T-helper 2 cell (primary cell): ENCODE measurements at places on chromosomes 3 and 15.
A peak's percentile ranks its signal among the peaks of the same experiment; 100 is the strongest.

DNA sequence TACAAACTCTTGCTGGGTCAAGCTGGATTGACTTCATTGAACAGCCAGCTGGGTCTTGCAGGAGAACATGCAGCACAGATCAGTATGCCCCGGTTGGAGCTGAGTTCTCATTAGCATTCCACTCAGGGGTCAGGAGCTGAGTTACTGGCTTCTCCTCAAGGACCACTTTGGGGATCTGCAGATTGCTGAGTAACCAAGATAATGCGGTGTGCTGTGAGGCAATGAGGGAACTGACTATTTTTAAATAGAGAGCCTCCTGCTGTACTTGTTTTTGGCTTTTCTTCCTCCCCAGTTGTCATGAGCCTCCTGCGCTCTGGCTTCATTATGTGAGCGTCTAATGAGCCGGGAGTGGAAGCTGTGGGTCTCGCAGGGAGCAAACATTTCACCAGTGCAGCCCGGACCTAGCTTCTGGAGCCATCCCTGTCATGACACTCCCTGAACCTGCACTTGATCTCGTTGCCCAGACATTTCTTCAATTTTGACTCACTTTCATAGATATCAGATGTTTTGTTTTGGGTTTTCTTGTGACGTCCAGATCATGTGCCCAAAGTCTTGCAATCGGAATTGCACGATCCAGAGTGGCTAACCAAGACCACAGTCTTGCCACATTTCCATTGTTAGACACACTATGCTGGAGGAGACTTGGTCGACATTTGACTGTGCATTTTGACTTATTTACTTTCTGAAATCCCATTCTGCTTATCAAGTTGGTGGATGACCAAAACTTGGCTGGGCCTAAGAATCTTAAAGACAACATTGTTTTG lies 327.2 kb downstream of the LRTM1 start:
- no peak for DNase-seq

DNA sequence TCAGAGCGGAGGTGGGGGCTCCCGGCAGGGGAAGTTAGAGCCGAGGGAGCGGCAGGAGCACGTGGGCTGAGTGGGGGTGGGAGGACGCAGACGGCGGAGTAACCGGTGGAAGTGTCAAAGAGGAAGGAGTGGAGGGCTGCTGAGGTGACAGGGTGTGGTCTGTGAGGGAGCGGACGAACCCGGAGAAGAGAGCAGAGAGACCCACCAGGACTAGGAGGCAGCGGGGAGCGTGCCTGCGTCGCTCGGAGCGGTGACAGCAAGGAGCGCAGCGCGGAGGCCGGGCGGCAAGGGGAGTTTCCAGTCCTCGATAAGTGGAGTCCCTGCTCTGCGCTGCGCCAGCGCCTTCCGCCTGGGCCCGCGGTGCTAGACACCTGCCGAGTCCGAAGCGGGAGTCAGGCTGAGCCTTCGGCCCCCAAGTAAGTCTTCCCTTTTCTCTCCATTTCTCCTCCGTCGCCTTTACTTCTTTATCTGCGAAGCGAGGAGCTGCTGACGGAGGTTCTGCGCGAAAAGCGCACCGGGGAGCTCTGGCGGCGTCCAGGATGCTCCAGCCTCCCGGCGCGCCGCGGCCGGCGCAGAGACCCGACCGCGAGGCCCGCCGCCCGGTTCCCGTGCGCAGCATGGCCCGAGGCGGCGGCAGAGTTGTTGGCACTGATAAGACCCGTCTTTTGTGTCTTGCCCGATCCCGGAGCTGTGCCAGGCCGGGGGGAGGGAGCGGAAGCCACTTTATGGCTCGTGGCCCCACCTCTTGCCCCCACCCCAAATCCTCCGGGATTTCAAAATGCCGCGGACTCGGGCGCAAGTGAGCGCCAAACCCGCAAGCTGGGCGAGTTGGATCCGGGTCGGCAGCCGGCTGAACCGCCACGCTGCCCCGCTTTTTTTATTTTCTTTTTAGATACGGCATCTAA lies 533.0 kb upstream of the SEMA6D start:
- DNase-seq = no peak

DNA sequence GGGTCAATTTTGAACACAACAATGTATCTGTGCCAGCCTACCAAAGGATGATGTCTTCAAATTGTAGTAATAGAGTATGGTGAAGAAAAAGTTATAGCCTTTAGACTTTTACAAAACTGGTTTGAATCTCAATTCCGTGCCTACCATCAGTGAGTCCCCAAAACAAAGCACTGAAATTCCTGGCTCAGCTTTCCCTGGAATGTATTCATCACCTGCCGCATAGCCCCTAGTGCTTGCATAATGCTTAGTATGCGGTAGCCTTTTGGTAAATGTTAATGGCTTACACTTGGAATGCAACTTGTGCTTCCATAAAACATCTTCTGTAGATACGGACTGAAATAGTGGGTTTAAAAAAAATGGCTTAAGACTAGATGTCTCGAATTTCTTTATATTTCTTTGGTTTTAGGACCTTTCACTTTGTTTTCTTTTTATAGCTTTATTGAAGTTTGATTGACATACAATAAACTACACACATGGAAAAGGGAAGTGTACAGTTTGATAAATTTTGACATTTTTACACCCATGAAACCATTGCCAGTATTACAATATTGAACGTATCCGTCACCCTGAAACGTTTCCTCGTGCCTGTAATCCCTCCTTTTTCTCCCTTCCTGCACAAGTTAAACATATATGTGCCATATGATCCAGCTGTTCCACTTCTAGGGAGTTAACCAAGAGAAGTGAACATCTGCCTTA lies 12.1 kb downstream of the SACM1L start:
- DNase-seq = no peak

DNA sequence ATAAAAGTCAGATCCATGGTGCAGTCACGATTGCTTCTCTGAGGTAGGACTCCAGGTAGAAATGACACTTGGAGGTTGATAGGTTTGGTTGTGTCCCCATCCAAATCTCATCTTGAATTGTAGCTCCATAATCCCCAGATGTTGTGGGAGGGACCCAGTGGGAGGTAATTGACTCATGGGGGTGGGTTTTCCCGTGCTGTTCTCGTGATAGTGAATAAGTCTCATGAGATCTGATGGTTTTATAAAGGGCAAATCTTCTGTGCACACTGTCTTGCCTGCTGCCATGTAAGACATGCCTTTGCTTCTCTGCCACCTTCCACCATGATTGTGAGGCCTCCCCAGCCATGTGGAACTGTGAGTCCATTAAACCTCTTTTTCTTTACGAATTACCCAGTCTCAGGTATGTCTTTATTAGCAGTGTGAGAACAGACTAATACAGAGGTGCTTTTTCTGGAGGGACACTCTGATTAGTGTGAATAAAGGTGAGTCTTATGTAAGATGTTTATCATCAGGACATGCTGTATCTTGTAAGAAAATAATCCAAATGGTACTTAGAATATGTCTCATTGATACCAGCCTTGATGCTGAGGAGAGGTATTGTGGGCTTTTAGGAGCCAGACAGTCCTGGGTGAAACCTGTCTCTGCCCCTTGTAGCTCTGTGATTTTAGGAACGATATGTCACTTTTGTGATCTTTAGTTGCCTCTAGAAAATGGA lies 43.0 kb downstream of the SLCO3A1 start:
- DNase-seq = no peak

- no peak for DNase-seq
Measured at GRCh38 chr3:39095778-39096177, 11.6 kb downstream of the GORASP1 start.

DNA sequence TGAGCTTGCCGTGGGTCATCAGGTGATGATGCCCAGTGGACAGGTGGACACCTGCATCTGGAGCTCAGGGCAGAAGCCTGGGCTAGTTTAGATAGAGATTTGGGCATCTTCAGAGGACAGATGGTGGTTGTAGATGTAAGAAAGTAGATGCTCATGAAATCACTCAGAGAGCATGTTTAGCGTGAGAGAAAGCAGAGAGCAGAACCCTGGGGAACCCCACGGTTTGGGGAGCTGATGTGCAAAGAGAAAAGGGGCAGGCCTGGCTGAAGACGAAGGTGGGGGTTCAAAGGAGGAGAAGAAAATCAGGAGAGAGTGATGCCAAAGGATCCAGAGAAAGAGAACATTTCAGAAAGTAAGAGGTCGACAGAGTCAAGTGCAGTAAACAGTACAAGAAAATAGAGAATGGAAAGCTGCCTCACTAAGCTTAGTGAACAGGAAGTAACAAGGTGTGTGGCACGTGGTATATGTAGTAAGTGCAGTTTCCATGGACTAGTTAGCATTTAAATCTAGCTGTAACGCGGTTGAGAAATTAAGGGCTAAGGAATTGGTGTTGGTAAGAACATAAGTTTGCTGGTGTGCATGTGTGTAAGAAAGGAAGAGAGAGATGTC lies 13.5 kb downstream of the TIGIT start:
- peak; percentile 52 for DNase-seq

GRCh38 chr15:80567721-80568157 lies 127.4 kb upstream of the ABHD17C start:
- DNase-seq = no peak

- no peak for DNase-seq
Measured at GRCh38 chr3:172557515-172558220, 34.4 kb upstream of the TNFSF10 start.

- no peak for DNase-seq
Measured at GRCh38 chr3:85691196-85691595, 732.4 kb downstream of the CADM2 start.

DNA sequence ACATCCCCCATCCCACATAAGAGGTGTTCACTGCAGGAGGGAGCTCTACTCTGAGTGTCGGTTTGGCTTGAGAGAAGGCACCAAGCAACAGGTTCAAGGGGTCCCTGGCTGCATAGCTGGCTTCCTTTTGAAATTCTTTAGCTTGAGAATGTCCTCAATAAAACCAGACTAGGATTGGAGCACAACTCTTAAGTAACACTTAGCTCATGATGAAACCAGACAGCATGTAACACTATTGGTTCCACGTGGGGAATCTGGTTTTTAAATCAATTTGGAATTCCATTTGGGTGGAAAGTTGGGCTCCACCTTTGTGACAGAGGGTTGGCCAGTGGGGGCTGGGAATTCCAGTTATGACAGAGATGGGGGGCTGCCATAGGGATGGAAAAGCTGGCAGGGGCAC lies 281.2 kb downstream of the TLE3 start:
- no peak for DNase-seq

DNA sequence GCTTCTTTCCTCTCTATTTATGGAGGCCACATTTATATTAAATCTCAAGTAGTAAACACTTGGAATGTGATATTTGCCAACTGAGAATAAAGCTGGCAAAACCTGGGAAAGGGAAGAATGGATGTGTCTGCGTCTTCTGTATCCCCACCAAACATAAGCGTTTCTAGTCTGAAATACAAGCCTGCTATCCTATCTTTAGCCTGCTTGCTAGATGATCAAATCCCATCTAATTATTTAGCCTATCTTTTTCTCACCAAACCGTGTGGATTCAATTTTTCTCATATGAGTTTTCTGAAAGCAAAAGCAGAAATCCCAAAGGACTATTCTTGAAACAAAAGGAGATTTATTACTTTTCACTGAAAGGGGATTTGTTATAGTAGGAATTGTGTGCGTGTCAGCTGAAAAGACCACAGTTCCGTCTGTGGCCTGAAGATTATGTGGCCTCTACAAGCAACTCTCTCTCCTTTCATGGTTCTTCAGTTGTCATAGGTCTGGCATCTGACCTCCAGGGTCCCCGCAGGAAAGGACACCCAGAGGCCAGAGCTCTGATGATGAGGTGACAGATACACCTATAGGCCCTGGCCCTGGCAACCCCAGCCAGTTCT lies 266.0 kb upstream of the MCTP2 start:
- no peak for DNase-seq

- DNase-seq = peak; percentile 22
Measured at GRCh38 chr15:64911311-64912186, at the start of gene ANKDD1A. TSS of gene ANKDD1A (plus strand) at chr15:64911902. CDS start at chr15:64911931, 29 bp downstream.

DNA sequence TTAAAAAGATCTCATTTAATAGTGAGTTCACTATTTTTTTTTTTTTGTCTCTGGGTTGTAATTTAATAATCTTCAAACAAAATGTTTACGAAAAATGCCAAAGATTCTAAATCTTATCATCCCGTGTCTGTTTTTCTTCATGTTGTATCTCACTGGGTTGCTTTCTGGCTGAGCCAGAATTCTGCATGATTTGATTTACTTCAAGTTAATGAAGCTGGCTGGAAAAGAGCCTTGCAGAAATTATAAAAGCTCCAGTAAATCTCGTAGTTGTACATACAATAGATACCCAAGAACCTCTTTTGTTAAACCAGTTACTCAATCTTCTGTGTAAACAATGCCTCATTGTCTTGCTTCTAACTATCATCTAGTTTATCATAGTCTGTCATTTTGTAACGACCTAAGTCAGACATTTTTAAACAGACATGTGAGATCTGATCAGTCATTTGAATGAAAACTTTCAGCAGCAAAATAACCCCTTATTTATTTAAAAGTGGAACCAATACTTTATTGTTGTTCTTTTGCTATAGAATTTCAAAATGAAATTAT lies 249.0 kb downstream of the MCTP2 start:
- no peak for DNase-seq

DNA sequence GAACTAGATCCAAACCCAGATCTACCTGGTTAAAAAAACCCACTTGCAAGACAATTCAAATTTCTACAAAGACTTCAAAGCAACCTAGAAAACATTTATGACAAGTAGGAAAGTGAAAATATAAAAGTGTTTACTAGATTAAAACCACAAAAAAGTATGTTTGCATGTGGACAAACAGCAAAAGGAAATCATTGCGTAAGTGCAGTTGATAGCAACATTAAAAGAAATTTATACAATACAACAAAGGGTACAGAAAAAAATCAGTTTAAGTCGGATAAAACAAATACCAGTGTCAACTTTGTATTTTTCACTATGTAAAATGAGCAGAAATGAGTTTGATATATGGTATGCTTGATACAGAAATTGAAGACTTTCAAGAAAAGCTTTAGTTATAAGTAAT lies 2.6 kb downstream of the EIF5A2 start:
- DNase-seq = no peak

GRCh38 chr3:179949869-179950268 lies 86.9 kb downstream of the PEX5L start:
- no peak for DNase-seq

- no peak for DNase-seq
Measured at GRCh38 chr3:24235121-24235520, 259.5 kb downstream of the THRB start.

DNA sequence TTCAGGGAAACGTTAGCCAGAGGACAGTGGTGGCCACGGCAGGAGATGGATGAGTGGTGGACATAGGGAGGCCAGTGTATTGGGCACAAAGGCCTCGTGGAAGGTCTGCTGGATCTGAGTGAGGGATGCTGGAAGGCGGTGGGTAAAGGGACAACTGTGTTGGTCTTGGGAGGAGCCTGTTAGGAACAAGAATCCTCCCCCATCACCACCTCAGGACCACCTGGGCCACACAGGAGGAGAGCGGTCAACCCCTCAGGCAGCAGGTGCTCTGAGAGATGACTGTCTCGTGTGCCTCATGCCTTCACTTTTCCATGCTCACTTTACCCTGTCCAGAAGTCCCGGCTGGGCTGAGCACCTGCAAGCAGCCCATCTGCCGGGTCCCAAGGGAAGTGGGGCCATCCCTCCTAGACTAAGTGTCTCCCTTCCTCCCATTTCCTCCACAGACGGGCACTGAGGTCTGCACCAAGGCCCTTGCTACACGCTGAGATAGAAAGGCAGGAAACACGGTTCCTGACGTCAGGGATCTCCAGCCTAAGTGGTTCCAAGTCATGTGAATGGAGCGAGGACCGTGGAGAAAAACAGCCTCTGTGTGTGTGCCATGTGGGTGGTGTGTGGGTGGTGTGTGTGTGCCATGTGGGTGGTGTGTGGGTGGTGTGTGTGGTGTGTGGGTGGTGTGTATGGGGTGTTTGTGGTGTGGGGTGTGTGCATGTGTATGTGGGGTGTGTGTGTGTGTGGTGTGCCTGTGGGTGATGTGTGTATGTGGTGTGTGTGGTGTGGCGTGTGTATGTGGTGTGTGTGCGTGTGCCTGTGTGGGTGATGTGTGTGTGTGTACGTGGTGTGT lies 47.8 kb upstream of the CTSH start:
- DNase-seq = no peak
